ENCODE measurements at places on chromosomes 16 and 17.

GRCh38 chr17:73520369-73520761 lies 123.9 kb downstream of the SDK2 start:
- no peak for DNase-seq

DNA sequence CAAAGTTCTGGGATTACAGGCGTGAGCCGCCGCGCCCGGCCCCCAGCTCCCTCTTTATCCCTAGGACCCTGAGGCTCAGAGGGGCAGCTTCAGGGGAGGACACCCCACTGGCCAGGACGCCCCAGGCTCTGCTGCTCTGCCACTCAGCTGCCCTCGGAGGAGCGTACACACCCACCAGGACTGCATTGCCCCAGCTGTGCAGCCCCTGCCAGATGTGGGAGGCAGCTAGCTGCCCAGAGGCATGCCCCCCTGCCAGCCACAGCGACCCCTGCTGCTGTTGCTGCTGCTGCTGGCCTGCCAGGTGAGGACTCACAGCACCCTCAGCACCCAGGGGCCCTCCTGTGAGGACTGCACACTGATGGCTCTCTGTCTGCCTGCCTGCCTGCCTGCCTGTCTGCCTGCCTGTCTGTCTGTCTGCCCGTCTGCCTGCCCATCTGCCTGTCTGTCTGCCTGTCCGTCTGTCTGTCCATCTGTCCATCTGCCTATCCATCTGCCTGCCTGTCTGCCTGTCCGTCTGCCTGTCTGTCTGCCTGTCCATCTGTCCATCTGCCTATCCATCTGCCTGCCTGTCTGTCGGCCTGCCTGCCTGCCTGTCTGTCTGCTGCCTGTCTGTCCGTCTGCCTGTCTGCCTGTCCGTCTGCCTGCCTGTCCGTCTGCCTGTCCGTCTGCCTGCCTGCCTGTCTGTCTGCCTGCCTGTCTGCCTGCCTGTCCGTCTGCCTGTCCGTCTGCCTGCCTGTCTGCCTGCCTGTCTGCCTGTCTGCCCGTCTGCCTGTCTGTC lies 5.0 kb downstream of the GCGR start:
- DNase-seq = no peak

DNA sequence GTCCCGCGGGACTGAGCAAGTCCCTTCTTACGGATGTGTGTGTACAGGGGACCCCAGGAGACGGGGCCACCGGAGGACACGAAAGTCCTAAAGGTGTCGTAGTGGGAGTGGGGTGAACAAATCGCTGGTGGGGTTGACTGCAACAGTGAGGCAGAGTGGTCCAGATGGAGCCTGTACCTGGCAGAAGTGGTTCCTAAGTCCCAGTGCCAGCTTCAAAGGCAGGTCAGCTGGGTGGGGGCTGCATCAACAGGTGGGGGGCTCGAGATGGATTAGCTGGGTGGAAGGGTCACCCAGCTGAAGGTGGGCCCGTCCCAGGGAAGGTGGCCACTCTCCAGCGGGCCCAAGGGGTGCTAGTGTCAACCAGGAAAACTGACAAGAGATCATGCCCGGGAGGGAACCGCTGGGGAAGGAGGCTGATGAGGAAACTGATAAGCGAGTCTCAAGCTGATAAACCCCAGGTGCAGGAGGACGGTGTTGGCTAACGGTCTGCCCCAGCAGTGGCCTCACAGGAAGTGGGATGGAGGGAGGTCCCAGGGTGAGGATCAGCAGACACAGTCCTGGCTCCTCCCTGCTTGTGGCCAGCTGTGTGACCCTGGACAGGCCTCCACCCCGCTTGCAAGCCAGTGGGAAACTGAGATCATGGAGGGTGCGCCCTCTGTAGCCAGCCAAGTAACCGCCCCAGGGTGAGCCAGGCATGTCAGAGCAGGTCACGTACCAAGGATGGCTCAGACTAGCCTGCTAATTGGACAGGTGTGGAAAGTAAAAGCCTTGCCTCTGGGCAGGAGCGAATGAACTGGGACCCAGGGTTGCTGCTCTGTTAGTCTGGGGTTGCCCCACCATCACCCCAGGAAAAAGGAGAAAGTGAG lies 1.0 kb downstream of the ORAI3 start:
- peak; percentile 59 for DNase-seq

- no peak for DNase-seq
These were observed 1.5 kb downstream of the TMEM132E start for GRCh38 chr17:34580685-34581445.

DNA sequence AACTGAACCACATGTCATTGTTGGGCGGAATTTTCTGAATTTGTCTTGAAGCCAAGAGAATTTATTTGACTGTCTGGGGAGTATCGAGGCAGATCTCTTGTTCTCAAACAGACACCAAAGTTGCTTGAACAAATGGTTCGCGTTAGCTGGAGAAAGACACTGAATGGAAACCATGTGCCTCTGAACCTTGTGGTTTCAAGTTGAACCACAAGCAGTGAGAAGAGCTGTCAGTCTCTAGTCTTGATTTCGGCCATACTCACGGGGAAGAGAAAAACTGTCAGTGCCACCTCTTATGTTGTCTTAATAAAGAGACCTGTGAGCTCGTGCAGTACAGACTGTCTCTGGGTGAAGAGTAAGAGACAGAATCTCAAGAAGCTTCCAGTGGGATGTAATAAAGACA lies 886.5 kb upstream of the SOX9 start:
- DNase-seq = no peak

GRCh38 chr17:39754161-39754957 lies 16.6 kb downstream of the GRB7 start:
- DNase-seq = peak; percentile 42

GRCh38 chr16:66618588-66619375 lies 14.3 kb downstream of the CMTM3 start:
- no peak for DNase-seq

DNA sequence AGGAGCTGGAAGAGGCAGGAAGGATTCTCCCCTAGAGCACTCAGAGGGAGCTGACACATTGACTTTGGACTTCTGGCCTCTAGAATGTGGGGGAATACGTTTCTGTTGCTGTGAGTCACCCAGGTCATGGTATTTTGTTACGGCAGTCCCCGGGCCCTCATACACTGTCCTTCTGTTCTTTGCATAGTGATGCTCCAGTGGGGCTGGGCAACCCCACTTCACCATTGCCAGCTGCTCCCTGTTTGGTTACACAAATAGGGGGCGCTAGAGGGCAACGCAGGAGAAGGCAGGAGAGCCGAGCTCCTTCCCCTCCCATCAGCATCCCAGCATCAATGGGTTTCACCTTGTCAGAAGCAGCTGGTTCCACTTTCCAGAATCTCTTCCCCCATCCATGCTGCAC lies 257.7 kb upstream of the FOXF1 start:
- no peak for DNase-seq

DNA sequence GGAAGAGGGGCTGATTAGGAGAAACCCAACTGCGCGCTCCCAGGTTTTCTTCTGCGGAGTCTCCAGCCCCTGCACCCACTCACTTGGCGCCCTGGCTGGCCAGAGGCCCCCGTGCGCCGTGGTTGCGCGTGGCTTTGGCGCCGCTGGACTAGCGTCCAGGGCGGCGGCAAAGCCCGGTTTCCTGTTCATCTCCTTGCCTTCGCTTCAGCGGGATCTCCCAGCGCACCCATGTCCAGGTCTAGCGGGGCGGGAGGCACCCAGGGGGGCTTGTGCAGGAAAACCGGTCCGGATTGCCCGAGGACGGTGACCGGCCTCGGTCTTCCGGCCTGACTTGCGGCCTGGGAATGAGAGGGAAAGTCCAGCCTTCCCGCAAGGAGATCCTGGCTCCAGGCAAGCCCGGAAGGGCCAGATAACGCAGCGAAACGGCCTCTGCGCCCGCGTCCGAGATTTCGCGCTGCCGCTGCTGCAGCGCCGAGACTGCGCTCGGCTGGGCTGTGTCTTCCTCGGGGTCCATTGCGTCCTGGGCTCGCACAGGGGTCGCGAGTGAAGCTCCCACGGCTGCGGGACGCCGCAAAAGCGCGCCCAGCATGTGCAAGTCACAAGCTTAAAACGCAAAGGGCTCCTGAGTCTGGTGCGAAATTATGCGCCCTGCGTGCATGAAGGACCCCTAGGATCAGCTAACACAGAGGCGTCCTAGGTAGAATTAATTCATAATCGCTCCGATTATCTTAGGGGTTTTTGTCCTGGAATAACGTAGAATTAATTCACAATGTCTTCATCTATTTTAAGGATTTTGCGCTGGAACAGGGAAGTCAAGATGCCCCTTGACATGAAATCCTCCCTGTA lies 5.7 kb downstream of the FOXF1 start:
- no peak for DNase-seq

- DNase-seq = no peak
These were observed 16.9 kb downstream of the PRSS27 start for GRCh38 chr16:2702871-2703745.

DNA sequence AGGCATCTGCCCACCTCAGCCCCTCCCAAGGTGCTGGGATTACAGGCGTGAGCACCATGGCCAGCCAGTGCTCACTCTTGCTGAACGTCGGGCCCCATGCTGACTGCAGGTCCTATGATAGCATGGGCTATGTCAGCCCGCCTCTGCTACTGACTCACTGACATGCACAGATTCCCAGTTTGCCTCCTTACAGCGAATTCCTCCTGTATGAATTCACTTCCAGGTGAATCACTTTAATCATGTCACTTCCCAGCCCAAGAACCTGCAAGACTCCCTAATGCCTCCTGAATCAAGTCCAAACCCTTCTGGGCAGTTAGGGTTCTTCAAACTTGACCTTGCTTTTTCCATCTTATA lies 16.1 kb upstream of the UBTF start:
- DNase-seq = no peak

DNA sequence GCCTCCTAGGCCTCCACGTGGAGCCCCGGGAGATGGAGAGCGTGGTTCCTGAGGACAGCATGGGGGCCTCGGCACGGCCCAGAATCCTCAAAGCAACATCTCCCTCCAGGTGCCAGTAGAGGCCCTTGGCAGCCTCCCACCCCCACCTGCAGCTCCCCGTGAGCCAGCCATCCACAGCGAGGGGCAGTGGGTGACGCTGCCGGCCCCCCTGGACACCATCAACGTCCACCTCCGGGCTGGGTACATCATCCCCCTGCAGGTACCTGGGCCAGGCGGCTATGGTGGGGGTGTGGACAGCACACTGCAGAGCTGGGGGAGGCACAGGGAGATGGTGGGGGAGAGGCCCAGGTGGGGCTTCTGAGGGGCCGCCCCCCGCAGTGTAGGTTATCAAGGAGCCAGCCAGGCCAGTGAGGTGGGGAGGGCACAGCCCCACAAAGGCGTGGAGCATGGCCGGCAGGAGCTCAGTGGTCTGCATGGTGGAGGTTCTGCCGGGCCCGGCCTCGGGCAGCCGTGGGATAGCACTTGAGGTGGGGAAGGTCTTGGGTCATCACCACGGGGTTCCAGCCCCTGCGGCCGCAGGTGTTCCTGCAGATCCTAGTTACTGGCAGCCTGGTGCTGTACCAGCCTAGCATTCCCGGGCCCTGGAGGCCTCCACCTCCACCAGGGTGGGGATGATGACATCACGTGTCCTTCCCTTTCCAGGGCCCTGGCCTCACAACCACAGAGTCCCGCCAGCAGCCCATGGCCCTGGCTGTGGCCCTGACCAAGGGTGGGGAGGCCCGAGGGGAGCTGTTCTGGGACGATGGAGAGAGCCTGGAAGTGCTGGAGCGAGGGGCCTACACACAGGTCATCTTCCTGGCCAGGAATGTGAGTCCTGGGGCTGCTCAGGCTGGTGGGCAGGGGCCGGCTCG lies 16.4 kb downstream of the GAA start:
- DNase-seq = no peak

DNA sequence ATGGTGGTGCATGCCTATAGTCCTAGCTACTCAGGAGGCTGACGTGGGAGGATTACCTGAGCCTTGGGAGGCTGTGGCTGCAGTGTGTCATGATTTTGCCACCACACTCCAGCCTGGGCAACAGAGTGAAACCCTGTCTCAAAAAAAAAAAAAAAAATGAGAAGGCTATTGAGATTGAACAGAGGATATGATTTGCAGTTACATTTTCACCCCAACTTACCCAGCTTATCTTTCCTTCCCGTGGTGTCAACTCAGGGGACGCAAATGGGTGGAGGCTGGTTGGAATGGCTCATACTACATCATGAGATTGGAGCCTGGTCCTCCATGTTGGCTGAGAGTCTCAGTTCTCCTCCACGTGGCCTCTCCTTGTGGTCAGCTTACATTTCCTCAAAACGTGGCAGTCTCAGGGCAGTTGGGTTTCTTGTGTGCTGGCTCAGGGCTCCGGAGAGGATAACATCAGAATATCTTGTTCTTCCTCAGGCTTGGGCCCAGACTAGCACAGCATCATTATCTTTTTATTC lies 17.2 kb upstream of the NSMCE1 start:
- no peak for DNase-seq

DNA sequence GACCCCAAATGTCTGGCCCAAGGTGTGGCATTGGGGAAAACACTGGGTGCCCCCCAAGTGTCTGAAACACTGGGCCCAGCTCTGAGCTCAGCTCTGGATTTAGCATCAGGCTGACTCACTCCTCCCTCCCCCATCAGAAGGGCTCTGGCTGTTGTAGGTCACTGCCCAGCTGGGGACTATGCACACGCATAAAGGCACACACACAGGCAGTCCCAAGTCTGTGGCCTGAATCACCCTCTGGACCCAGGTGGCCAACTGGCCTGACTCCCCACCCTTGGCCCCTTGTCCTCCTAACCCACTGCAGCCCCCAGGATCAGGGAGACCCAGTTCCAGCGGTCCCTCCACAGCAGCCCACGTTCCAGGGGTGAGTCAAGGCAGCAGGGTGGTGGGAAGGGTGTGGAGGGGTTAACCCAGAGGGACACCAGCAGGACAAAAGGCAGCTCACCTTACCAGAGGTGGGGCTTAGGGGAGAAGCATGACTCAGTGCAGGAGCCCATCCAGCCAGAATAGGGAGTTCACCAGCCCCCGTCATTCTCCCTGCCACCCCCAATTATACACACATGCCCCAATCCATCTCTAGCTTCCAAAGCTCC lies 47.0 kb downstream of the MYO18A start:
- DNase-seq = no peak

DNA sequence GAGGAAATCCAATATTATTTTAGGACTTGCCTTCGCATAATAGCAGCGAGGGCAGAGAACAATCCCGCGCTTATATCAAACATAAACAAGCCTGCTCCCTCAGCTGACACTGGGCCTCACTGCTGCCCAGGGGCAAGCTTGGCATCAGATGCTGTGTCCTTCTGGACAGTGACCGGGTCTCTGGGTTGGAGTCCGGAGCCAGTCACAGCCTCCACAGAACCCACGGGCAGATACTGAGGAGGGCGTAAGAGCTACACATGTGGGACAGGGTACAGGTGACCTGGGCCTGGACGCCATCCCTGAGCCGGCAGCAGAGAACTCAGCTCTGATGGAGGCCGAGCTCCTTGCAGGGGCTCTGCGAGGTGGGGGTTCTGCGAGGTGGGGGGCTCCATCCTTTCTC lies 14.7 kb upstream of the ZNF469 start:
- no peak for DNase-seq

- DNase-seq = no peak
These were observed 11.0 kb upstream of the UBE2I start for GRCh38 chr16:1298406-1298805.

- DNase-seq = no peak
These were observed 7.3 kb downstream of the SLC22A31 start for GRCh38 chr16:89192956-89193575.

GRCh38 chr17:18992454-18993130 lies 12.0 kb downstream of the FAM83G start:
- no peak for DNase-seq

DNA sequence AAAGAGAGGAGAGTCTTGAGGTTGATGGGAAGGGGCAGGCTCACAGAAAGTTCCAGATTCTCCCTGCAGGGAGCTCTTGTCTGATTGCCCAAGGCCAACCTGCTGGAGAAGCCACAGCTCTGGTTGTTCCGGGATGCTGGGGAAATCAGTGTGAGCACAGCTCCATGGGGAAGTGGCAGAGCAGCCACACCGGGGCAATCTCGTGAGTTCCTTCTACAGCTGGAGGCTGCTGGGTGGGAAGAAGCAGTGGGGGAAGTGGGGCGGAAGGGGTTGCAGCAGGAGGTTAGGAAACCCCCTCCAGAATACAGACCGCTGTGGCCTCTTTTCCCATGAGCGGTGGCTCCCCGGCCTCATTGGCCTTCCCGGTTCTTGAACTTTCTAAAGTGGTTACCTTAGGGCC lies 34.0 kb downstream of the KIAA0513 start:
- DNase-seq = no peak
